Activated T-cell treated with anti-CD3 and anti-CD28 coated beads, Interleukin-2, amount 50 U/mL, for 48 hours (primary cell): ENCODE measurements at places on chromosomes 5 and 9.

DNA sequence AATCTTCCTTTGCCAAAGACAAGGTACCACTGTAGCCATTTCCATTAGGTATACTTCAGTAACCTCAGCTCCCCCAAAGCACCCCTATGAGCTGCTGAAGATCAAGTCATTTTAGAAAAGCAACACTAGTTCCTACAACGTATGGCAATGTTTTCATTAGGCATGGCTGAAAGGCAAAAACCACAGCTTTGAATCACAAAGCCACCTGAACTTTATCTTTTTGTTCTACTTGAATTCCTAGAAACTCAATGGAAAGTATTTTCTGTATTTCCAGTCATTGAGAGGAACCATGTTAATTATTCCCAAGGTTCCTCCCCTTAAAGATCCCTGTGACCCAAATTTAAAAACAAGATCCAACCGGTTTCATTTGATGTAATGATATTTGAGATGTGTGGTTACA is 152.1 kb downstream of the EFNA5 start:
- DNase-seq, result no peak

- no peak for DNase-seq
Measured at GRCh38 chr9:136597965-136598364, 52.1 kb upstream of the NOTCH1 start.

GRCh38 chr5:149886692-149887470 is 57.7 kb downstream of the PDE6A start:
- no peak for DNase-seq

- DNase-seq, result no peak
Measured at GRCh38 chr5:167953151-167953798, 338.2 kb upstream of the WWC1 start.

DNA sequence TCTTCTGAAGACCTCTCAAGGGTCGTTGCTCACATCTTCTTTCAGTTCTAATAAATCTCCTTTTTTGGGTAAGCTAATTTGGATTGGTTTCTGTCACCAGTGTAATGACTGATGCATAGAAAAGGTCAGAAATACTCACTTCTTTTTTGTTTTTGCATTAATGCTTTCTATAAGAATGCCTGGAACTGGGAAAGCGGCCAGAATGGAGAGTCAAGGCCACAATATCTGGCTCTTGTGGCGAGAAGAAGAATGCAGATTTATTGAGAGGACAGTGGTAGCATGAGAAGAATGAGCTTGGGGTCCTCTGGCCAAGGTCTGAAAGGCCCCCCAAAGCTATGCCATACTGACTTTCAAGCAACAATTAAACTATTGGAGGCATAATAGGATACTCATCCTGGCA is 88.0 kb upstream of the SLC12A2 start:
- DNase-seq, result no peak

DNA sequence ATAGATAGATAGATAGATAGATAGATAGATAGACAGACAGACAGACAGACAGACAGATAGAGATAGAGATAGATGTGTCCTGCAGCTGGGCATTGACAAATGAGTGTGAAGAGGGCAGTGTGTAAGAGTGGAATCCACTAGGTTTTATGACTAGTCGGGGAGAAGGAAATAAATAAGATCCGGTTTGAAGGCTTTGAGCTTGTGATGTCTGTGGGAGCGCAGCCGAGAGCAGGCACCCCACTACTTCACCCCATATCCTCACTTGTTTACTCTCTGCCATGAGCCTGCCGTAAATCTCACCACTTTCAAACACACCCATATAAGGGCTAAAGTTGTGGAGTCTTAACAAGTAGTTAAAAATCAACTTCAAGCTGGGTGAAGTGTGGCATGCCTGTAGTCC is 1.4 kb upstream of the SUSD1 start:
- no peak for DNase-seq

DNA sequence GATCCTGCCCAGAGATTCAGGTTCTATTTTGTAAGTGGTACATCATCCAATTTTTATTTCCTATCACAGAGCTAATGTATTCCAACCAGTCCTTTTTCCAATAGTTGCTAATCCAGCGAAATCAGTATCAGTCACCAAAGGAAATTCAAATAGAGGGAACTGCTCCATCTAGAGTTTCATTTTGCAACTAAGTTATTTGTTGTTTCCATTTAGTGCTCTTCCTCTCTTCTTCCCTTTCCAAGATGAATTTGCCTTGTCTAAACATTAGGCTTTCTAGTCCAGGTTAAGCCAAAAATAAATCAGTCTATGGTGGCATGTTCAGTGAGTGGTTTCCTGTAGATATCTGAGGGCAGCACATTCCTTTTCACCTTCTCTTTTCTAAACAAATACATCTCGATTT is 79.8 kb upstream of the SPATA31D4 start:
- no peak for DNase-seq

GRCh38 chr9:35673132-35674024 is at the start of gene CA9:
Gene CA9, plus strand, starts transcription at chr9:35673928. Its CDS starts 32 bp downstream, at chr9:35673960.
- no peak for DNase-seq

- no peak for DNase-seq
Measured at GRCh38 chr5:145629047-145629446, 206.1 kb downstream of the PRELID2 start.

DNA sequence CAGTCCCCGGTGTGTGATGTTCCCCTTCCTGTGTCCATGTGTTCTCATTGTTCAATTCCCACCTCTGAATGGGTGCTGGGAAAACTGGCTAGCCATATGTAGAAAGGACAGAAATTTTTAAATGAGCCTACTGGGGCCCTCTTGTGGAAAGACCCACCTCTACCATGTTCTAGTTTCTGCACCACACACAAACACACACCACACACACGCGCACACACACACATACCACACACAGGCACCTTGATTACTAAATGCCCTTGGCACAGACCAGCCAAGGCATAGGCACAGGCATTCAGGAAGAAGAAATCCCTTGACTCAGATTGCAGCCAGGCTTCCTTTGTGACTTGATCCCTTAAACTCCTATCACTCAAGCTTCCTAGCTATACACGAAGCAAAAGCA is 60.5 kb downstream of the SIL1 start:
- no peak for DNase-seq

DNA sequence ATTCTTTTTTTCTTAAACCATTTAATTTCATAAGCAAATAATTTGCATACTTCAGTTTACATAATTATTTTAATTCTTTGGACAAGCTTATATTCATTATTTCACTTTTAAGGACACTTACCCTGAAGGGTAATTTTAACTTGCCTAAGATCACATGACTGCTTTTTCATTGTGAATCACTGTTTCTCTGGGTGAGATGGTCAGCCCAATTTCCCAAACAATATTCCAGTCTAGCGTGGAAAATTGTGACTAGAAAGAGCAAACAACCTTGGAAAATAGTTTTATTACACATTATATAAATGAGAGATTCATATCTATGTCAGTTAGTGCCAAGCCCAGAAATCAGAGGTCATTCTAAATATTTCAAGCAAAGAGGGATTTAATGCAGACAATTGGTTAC is 21.4 kb upstream of the JAKMIP2 start:
- DNase-seq, result no peak

GRCh38 chr9:135213566-135213965 is 126.1 kb downstream of the OLFM1 start:
- no peak for DNase-seq

- DNase-seq, result no peak
Measured at GRCh38 chr9:137167747-137168572, 1.9 kb downstream of the LRRC26 start.

DNA sequence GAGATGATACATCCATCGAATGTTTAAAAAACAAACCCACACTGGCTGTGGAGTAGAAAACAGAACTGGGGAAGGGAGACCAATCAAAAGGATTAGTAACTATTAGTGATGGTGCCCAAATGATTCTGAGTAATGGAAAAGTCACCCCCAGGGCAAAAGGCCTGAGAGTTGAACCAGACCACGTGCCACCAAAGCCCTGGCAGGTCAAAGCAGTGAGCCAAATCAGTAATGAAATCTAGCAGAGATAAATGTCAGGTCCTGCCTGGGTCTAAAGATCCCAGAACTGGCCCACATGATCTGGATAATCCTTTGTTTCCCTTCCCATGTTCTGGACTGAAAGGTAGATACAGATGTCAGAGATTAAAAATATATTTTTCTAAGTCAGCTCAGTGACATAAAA is 9.4 kb downstream of the OTULINL start:
- no peak for DNase-seq

DNA sequence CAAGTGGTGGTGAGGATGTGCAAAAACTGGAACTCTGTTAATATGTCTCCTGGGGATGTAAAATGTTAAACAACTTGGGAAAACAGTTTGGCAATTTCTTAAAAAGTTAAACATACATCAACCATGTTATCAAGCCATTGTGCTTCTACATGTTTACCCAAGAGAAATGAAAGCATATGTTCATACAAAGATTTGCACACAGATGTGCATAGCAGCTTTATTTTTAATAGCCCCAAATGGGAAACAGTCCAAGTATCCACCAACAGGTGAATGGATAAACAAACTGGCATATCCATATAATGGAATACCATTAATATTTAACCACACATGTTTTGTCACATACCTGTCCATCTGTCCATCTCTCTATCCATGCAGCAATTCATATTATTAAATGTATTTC is 6.2 kb downstream of the VPS13A start:
- no peak for DNase-seq

DNA sequence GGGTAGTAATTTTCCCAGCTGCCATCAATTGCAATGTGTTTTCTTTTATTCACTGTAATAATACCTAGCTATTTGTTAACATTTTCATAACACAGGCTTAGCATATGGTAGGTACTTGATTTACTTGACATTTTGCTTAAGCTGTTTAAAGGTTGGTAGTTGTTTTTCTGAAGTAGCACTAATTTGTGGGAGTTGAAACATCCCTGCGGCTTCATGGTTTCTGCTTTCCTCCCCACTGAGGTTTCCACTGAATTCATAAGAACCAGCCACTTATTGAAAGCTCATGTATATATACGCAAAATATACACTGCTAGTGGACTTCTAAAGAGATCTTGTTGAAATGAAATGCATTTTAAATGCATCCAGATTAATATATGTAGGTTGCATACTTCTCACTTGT is 559.9 kb downstream of the TLE4 start:
- DNase-seq, result no peak

DNA sequence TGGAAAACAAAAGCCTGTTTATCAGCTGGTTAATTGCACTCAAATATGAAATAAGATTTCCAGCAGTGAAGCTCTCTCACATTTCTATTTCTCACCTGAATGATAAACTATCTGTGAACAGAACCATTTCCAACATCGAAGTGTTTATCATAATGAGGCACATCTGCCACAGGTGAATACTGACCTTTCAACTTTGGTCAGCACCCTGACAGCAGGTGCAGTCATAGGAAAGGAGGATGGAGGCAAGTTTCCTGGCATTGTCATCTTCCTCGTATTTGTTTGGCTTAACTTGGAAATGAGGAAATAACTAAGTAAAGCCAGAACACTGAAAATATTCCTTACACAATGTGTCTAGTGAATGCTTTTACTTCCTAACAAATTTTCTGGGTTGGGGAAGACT is 716.4 kb downstream of the NR2F1-AS1 start:
- no peak for DNase-seq

DNA sequence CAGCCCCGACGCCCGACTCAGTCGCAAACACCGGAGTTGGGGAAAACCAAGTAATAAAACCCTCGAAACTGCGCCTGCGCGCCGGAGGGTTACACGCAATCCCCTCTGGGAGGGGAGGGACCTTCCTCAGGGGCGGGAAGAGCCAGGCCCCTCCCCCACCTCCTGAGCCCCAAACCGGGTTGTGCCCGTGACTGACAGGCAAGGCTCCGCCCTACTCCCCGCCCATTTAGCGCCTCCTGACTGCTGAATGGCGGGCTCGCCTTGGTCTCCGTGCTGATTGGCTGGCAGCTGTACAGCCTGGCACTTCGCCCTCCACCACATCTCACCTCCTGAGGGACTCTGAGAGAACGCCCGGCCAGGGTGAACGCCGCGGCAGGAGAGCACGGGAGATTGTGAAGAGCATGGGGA is at the start of gene PRDM9:
Gene PRDM9, plus strand, starts transcription at position 332 of the 408 bp plus-strand sequence. CDS start 1,425 bp downstream, outside the sequence.
- DNase-seq, result no peak

DNA sequence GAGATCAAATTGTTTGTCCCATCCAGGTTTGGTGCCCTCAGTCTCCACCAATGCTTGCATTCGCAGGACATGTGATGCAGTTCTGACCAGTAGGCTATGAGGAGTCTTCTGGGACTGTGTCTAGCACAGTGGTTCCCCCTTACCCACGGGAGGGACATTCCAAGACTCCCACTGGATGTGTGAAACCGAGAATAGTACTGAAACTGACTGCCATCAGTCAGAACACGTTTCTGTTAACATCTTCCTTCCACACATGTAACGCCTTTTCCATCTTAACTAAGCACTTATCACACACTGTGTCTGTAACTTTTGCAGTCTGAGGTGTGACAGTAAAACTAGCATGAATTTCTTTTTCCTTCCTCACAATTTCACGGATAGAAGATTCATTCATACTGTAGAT is 74.7 kb downstream of the PTTG1 start:
- no peak for DNase-seq

DNA sequence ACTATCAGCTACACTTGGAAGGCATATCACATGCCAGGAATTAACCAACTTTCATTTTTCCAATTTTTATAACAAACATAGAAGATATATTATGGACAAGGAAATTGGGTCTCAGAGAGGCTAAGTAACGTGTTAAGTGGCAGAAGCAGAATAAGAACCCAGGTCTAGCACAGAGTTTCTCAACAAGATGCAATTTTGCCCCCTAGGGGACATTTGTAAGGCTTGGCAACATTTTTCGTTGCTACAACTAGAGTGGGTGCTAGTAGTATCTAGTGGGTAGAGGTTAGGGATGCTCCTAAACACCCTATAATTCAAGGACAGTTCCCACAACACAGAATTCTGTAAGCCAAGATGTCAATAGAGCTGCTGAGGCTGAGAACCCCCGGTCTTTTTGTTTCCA is 180.6 kb downstream of the SNCAIP start:
- DNase-seq, result no peak

GRCh38 chr5:81424728-81425127 is 30.8 kb upstream of the ACOT12 start:
- no peak for DNase-seq

DNA sequence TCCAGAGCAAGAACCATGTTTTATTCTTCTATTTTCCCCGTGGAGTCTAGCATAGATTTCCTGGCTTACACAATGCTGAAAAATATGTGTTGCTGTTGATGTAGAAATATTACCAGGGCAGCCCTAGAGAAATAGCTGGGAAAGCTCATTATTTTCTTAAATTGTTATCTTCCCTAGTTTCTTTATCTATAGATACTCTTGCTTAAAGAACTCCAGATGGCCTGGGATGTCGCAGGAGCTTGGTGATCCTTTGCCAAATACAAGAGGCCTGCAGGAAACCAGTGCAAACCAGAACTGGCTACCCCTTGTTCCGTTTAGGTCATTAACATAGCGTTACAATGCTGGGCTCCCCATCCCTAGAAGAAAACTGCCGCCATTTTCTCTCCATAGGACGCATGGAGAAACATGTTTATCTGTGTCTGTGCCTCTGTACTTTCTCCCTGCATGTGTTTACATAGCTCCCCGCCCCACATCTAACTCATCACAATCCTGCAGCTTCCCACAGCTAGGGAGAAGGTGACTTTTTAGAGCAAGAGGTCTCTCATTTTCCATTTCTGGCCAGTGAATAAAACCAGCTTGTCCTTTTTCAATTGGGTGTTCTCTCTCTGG is 6.4 kb downstream of the PRLR start:
- DNase-seq, result no peak

GRCh38 chr5:14148890-14149671 is 5.9 kb downstream of the TRIO start:
- no peak for DNase-seq

GRCh38 chr5:53436480-53437191 is 43.8 kb upstream of the FST start:
- no peak for DNase-seq
